Stimulated activated CD8-positive, alpha-beta memory T cell treated with anti-CD3 and anti-CD28 coated beads, Interleukin-7, amount 100 ng/mL, for 24 hours (primary cell): ENCODE measurements at places on chromosomes 5 and 9.

DNA sequence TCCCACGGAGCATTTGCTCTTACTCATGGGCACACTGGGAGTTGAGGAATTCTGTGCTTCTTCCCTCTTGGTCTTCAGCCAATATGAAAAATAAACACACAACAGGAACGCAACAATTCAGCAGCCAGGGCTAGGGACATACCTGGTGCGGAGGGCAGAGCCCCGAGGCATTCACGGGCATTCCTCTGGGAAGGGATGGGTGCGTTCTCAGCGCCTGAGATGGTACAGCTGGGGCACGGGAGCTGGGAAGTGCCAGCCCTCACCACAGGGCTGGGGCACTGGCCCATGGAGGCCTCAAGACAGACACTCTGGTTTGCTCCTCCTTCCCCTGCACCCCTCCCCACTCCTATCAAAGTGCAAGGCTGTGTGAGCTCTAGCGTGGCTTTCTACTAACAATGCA is 2.1 kb downstream of the SLC6A3 start:
- no peak for DNase-seq

- DNase-seq = no peak
Measured at GRCh38 chr5:149552553-149553160, 1.4 kb upstream of the CSNK1A1 start.

DNA sequence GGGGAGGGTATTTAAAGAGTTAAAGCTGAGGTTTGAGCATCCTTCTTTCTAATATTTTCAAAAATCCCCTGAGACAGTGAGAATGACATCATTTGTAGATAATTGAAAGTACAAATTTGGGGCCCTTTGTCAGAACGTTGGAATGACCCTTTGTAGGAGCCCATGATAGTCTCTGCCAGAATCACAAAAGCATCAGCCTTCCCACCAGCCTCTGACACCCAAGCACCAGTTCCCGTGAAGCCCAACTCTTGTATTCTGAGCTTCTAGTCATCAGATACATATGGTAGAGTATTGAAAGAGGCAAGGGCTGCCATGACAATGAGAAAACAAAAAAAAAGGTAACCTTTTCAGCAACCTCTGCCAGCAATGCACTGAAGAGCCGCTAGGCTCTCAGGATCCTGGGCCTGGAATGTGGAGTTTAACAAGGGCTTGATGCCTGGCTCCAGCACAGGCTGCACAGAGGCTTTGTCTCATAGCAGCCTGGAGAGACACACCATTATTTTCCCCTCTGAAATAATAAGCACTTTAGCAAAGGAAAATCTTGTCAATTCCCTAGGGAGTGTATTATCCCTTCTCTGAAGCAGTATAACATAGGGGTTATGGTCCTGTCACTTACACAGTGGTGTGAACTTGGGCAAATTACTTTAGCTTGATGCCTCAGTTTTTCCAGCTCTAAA is 114.4 kb downstream of the ZNF608 start:
- no peak for DNase-seq

DNA sequence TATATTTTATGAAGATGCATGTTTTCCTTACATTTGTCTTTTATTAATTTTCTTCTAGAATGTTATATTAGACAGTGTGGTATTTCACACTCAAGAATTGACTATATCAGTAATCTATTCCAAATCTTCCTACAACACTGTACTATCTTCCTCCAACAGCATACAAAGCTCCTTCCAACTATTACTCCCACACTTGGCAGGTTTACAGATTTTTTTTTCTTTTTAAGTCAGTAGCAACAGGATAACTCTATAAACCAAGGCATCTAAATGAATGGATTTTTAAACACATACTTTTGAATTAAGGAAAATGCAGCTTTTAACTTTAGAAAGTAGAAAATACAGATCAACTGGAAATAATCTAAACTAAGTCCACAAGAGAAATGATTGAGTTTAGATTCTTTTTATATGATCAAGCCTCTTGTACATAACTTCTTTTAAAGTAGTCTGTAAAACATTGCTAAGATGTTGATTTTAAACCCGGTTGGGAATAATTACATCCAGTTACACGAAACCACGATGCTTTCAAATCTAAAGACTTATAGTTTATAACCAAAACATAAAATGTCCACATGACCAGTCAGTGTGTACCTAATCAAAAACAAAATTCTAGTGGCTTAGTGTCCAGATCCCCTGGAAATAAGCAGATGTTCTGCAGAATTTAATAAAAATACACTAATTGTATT is 281.6 kb downstream of the ADAMTS6 start:
- no peak for DNase-seq

DNA sequence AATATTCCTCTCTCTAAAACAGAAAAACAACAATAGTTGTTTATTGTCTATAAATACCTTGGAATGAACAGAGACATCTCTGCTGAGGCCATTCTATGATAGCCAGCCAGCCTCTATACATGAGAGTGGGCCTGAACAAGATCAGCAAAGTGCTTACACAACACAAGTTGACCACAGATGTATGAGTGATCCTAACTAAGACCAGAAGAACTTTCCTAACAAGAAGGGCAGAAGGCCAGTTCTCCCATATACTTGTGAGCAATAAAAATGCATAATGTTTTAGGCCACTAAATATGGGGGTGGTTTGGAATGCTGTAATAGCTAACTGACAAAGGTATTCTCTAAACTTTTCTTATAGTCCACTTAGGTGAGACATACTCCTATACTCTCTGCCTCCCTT is 345.7 kb downstream of the SPATA31D1 start:
- no peak for DNase-seq

DNA sequence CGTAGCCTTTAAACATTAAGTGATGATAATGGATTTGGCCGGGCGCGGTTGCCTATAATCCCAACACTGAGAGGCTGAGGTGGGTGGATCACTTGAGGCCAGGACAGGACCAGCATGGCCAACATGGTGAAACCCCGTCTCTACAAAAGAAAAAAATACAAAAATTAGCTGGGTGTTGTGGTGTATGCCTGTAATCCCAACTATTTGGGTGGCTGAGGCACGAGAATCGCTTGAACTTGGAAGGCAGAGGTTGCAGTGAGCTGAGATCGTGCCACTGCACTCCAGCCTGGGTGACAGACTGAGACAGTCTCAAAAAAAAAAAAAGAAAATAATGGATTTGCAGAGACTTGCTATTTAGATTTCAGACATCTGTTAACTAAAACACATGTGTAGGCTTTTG is 9.2 kb upstream of the MATR3 start:
- no peak for DNase-seq

GRCh38 chr5:17340819-17341218 is 123.4 kb downstream of the BASP1 start:
- no peak for DNase-seq

- DNase-seq = no peak
Measured at GRCh38 chr9:93657331-93658111, 81.1 kb downstream of the PHF2 start.

- DNase-seq = no peak
Measured at GRCh38 chr5:157327771-157328170, 61.8 kb downstream of the CYFIP2 start.

DNA sequence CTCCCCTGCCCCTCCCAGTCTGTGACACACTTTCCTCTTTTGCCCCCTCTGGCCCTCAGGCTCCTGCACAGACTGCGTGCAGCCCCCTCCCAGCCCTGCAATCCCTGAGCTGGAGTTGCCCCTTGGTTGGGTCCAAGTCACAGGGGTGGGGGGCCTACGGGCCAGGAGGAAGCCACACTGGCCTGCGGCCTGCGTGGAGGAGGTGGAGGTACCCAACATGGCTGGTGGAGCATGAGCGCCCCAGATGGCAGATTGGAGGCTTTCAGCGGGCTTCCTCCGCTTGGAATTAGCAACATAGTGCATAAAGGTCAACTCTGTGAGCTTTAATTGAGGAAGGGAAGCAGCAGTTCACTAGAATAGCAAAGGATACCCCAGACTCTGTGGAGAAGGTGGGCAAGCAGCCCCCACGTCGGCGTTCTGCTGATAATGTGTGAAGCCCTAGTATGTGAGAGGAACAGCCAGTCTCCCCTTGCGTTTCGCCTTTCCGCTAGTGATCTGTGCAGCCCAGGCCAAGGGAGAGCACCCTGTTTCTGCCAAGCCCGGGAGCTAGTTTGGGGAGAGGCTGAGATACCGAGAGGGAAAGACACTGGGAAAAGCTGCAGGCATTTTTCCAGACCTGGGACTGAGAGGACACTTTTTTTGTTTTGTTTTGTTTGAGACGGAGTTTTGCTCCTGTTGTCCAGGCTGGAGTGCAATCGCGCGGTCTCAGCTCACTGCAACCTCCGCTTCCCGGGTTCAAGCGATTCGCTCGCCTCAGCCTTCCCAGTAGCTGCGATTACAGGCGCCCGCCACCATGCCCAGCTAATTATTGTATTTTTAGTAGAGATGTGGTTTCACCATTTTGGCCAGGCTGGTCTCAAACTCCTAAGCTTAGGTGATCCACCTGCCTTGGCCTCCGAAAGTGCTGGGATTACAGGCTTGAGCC is 35.3 kb upstream of the MACIR start:
- no peak for DNase-seq

DNA sequence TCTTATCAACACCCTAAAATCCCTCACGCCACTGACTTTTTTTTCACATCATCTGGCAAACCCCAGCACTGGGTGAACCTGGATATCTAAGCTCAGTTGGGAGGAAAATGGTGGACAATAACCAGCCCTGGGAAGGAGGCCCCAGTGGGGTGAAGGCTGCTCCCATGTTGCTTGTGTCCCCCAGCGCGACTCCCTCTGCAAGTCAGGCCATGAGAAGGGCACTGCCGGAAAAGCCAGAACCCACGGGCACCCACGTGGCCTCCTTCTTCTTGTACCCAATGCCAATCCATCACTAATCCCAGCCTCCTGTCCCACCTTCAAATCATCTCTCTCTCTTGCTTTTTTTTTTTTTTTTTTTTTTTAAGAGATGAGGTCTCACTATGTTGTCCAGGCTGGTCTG is 11.4 kb downstream of the CORO2A start:
- DNase-seq = no peak

DNA sequence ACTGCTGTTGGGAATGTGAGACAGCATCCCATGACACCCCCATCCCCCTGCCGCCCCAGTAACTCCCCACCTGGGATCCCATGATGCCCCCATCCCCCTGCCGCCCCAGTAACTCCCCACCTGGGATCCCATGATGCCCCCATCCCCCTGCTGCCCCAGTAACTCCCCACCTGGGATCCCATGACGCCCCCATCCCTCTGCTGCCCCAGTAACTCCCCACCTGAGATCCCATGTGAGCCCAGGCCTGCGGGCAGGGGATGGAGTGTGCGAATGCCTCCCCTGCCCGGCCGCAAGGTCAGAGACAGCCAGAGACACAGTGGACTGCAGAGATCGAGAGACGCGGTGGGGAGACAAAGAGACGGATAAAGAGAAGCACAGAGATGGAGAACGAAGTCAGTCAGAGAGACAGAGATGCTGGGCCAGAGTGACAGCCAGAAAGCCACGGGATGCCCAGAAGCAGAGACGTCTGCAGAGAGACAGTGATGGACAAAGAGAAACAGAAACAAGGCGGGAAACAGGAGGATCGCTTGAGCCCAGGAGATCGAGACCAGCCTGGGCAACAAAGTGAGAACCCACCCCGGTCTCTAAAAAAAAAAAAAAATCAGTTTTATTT is 992 bp downstream of the SH2D3C start:
- DNase-seq = no peak

- DNase-seq = no peak
Measured at GRCh38 chr5:2914981-2915484, 163.6 kb upstream of the IRX2 start.

GRCh38 chr5:3024554-3024953 is 273.1 kb upstream of the IRX2 start:
- DNase-seq = no peak

DNA sequence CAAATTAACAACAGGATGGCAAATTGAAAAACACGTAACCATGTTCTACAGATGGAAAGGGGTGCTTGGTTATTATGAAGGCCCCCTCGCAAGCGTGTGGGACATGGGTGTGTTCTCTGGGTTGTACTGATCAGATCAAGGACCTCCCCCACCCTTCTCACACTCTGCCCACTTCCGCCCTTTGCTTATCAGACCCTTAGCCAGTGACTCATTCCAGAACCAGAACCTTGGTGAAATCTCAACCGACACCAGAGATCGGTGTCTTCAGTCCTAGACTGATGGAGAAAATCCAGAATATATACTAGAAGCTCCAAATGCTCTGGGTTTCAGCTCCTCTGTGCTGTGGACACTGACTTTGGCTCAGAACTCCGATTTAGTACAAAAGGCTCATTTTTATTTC is 64.9 kb downstream of the PTTG1 start:
- no peak for DNase-seq

DNA sequence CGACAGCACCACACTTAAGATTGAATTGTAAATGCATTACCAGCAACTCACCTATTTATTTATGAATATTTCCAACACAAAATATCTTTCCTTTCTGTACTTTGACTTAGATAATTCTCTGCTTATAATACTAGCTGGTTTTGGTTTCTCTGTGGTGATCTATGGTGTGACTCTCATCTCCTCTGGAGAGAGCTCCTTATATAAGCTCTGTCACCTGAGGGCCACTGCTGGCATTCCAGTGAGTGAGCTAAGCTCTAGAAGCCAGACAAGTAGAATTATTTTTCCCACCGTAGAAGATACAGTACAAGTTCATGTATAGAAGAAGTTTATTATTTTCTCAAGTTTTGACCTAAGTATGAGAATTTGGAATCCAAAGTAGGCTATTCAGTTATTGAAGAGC is 111.5 kb downstream of the CDC42SE2 start:
- no peak for DNase-seq

DNA sequence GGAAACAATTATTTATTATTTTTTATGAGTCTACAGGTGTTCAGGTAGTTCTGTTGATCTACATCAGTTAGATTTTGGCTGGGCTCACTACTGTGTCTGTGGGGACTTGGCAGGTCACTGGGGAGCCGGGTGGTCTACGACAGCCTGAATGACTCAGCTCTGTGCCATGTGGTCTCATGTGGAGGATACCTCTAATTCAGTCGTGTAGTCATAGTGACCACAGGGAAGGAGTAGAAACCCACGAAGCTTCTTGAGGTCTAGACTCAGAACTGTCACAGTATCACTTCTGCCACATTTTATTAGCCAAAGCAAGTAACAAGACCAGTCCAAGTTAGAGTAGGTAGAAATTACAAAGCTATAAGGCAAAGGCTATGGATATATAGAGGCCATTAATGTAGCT is 64.7 kb upstream of the GRAMD2B start:
- no peak for DNase-seq

DNA sequence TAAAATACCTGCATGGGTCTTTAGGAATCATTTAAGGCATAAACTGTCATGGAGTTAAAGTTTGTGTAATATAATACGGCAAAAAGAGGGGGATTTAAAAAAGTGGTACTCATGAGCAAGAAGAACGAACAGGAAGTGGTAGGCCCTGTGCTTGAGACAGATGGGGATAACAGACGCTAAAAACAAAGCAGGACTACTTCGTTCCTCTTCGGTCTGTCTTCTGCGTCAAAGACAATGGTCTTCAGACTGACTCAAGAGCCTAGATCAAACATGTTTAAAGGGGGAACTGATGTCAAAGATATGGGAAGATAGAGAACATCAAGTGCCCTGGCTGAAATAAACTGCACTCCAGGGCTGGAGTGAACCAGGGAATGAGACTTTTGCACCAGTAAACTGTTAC is 59.8 kb upstream of the RFX3 start:
- no peak for DNase-seq

DNA sequence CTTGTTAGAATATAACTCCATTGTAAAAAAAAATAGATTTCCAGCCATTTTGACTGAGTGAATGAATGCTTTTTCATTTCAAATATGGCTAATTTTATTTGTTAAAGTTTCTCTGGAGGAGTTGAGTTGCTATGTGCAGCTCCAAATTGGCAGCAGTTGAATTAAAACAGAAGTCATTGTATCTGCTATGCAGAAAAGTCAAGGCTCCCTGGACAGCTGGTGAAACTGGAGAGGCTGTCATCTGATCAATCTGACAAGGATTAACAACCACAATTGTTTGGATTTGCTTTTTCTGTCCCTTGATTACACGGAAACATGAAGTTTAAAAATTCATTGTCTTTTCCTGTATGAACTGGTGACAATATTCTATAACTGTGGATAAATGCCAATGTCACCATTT is 713.9 kb downstream of the EFNA5 start:
- DNase-seq = no peak
